ENCODE measurements at places on chromosomes 5 and 9.
A peak's percentile ranks its signal among the peaks of the same experiment; 100 is the strongest.

GRCh38 chr9:113600871-113601614 is 137.5 kb downstream of the RGS3 start:
- H3K27me3 ChIP-seq, result no peaks in the 10 kb centered on the region
- peaks cover 11% of the 10 kb centered on the region for H3K4me1 ChIP-seq
- peaks cover 17% of the 10 kb centered on the region for H3K36me3 ChIP-seq

DNA sequence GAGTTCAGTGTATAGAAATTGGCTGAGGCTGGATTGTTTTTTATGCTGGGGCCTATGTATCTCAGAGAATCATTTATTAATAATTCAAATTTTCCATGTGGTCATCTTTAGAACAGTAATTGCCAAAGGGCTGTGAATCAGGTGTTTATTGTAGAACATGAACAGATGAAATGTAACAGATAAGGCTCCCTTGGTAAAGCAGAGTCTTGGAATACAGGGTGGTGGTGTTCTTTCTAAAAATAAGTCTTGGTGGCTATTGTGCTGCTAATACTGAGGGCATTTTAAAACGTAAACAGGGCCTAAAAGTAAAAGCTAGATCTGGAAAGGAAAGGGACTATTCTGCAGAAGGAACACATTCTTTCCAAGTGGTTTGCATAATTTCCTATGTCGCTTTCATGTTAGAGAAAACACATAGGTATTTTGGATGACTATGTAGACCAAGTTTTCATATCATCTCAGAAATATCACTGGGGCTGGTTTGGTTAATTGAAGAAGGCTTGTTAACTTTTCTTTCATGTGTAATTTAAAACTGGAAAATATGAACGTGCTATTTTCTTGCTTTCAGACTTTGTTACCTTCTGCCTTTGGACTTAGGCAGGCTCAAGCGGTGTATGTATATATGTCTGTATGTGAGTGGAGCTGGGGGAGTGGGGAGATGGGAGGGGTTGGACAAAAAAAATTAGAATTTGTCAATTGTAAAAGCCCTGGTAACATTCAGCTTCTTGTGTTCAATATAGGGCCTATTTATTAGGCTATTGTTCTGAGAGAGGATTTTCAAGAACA is 119.9 kb upstream of the ANKRD55 start:
- peaks cover 16% of the 10 kb centered on the region for H3K4me1 ChIP-seq
- H3K36me3 ChIP-seq, result no peaks in the 10 kb centered on the region
- peak overlapping the region; percentile 82 for H3K27ac ChIP-seq
- peak overlapping the region; percentile 19 for H3K4me3 ChIP-seq
- no peaks in the 10 kb centered on the region for H3K27me3 ChIP-seq

DNA sequence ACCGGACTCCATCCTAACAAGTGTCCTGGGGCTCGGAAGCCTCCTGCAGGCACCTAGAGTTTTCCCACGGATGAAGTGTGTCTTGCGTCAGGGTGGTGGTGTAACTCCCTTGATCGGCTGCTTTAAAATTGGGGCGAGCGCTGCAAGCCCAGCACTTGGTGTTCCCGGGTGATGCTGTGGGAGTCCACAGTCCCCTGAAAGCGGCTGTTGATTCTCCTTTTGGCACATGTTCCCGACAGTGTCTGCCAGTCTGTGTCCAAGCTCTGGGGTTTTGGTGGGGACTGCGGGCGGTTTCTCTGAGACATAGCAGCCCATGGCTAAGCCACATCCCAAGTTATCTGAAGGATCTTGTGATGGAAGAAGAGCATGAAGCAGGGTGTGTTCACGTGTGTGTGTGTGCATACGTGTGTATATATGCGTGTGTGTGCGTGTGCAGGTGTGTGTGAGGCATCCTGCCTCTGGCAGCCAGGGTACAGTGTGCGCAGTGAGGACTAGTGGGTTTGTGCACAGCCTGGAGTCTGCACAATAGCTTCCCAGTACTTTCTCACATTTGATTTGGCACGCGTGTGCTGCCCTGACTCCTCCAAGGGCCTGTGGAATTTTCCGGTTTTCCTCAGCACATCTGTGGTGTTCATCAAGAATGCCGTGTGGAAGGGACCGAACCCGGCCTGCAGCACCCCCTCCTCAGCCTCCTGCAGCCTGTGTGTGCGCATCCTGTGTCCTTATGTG is 16.9 kb downstream of the SLC25A48 start:
- DNase-seq, result no peak
- H3K36me3 ChIP-seq, result no peaks in the 10 kb centered on the region
- no peak overlapping the region for H3K4me3 ChIP-seq
- H3K4me1 ChIP-seq, result no peaks in the 10 kb centered on the region
- H3K27ac ChIP-seq, result no peak overlapping the region
- H3K27me3 ChIP-seq, result no peaks in the 10 kb centered on the region

DNA sequence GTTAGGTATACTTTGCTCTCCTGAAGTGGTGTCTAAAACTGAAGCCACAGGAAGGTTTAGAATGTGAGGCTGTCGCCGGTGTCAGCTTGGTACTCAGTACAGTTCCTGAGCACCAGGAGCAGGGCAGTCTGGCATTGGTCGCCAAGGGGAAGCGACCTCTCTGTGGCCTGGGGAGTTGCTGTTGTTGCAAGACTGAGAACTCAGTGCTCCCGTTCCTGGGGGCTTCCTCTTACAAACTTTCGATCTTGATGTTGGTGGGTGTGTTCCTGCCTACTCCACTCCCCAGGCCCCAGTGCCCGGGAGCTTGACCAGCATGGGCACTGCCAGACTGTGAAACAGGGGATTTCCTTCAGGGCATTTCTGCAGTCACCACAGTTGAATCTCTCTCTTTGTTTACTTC is 52.4 kb upstream of the PPARGC1B start:
- peaks cover 10% of the 10 kb centered on the region for H3K27me3 ChIP-seq
- DNase-seq, result no peak
- H3K36me3 ChIP-seq, result no peaks in the 10 kb centered on the region
- H3K4me3 ChIP-seq, result no peak overlapping the region
- no peak overlapping the region for H3K27ac ChIP-seq

DNA sequence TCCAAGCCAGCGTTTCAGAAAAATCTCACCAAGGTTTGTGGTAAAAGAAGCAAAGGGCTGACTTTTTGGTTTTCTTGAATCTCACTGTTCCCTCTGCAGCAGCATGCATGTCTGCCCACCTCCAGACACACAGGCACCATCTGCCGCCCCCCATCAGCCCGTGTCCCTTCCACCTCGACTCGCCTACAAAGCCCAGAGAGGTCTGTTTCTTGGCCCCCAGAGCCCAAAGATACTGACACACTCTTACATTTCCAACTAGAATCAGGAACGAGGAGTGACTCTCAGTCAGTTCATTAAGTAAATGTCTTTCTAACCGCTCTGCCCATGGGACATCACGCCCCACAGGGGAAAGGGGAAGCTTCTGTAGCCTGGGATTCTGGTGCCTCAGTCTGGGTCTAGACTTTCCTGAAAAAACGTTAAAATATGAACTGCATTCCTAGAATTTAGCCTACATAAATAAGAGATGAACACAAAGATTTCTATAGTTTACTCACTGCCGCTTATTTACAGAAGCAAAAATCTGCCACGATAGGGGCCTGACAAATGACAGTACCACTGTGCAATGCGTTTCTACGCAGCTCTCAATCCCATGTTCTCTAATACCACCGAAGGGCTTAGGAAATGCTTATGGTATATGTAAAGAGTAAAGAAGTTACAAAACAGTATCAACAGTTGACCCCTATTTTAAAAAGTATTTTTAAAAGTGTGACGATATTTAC is 4.1 kb downstream of the IL4 start:
- H3K4me1 ChIP-seq, result peaks cover 33% of the 10 kb centered on the region
- no peak overlapping the region for H3K4me3 ChIP-seq
- H3K27ac ChIP-seq, result no peak overlapping the region
- DNase-seq, result no peak
- H3K27me3 ChIP-seq, result no peaks in the 10 kb centered on the region

DNA sequence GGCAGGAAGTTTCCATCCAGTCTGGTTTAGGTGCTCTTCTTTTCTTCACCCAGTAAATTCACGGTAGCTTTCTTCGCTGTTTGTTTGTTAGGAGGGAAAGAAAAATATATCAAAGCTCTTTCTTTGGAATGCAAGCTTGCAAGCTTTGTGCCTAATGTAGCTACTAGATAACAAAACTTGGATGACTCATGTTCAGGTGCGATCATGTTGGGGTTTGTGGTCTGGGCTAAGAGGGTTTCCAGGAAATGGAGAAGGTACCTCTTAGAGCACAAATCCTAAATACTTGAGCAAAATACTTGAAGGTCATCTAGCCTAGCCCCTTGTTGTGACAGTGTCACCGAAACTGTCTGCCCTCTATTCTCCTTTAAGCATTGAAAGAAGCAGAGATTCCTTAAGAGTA is 17.7 kb downstream of the SRP19 start:
- H3K27ac ChIP-seq, result peak overlapping the region; percentile 68
- peaks cover 41% of the 10 kb centered on the region for H3K36me3 ChIP-seq
- peak overlapping the region; percentile 57 for H3K4me3 ChIP-seq
- no peaks in the 10 kb centered on the region for H3K27me3 ChIP-seq

GRCh38 chr5:146818822-146819221 is 59.7 kb downstream of the PPP2R2B start:
- H3K36me3 ChIP-seq, result no peaks in the 10 kb centered on the region
- H3K27ac ChIP-seq, result no peak overlapping the region
- H3K27me3 ChIP-seq, result no peaks in the 10 kb centered on the region
- peaks cover under 1% of the 10 kb centered on the region for H3K4me1 ChIP-seq
- H3K4me3 ChIP-seq, result no peak overlapping the region
- DNase-seq, result no peak

GRCh38 chr5:1380011-1380817 is 35.3 kb upstream of the CLPTM1L start:
- peaks cover 4% of the 10 kb centered on the region for H3K4me1 ChIP-seq
- H3K27ac ChIP-seq, result no peak overlapping the region
- DNase-seq, result peak; percentile 89
- H3K36me3 ChIP-seq, result no peaks in the 10 kb centered on the region
- peak overlapping the region; percentile 75 for H3K4me3 ChIP-seq

DNA sequence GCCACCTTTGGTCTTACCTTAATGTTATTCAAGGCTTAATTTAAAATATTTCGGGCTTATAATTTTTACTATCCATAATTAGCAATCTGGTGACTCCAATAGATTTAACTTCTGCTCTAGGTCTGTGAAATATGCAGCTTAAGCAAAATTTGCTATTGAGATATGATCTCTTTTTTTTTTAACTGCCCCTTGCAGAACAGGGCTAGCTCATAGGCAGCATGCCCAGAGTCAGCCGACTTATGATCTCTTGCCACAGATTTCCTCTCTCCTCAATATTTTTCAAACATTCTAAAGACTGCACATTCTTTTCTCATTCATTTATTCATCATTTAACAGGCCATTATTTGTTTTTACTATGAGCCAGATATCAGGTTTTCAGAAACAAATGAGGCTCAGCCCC is 4.5 kb downstream of the TTC23L start:
- peaks cover 8% of the 10 kb centered on the region for H3K27me3 ChIP-seq
- H3K27ac ChIP-seq, result no peak overlapping the region
- DNase-seq, result no peak
- H3K4me1 ChIP-seq, result peaks cover 7% of the 10 kb centered on the region

DNA sequence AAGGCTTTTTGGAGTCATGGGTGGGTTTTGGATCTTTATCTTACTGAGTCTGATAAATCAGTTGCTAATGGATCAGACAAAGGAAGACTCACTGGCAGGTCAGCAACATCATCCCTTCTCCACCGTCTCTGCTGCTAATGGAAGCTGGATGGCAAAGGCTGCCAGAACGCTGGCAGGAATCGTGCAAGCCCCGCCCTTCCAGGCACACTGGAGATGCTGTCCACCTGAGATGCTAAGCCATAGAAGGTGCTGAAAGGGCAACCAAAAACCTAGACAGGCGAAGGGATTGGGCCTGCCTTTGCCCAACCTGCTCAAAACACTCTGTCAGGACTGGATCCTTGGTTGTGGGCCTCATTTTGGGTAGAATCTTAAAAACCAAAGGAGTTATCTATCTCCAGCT is 139.5 kb upstream of the FSTL4 start:
- no peak overlapping the region for H3K27ac ChIP-seq
- H3K4me3 ChIP-seq, result no peak overlapping the region
- H3K36me3 ChIP-seq, result no peaks in the 10 kb centered on the region
- H3K27me3 ChIP-seq, result peaks cover 13% of the 10 kb centered on the region
- no peak for DNase-seq

GRCh38 chr5:33049298-33049697 is 338.2 kb downstream of the NPR3 start:
- no peak for DNase-seq
- no peaks in the 10 kb centered on the region for H3K27me3 ChIP-seq
- no peak overlapping the region for H3K27ac ChIP-seq
- H3K4me3 ChIP-seq, result no peak overlapping the region

- H3K27me3 ChIP-seq, result no peaks in the 10 kb centered on the region
- DNase-seq, result no peak
- H3K27ac ChIP-seq, result no peak overlapping the region
- no peak overlapping the region for H3K4me3 ChIP-seq
- no peaks in the 10 kb centered on the region for H3K4me1 ChIP-seq
These were observed 265.7 kb downstream of the MTRR start for GRCh38 chr5:8134609-8135008.

DNA sequence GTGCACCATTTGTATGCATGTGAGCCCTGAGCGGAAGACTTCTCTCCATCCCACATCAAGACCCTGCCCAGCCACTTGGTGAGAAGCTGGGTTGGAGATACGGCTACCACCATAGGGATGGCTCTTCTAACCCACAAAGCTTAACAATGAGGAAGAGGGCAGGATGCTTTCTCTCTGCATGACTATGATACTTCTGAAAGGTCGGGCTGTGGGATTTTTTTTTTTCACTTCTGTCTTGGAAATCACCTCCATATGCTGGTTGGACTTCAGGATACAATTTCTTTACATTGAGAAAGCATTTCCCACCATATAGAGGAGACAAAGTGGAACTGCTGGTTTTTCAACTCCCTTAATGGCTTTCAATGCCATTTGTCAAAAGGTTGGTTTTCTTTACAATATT is 30.5 kb downstream of the ZNF366 start:
- no peak for DNase-seq
- H3K36me3 ChIP-seq, result no peaks in the 10 kb centered on the region
- H3K27ac ChIP-seq, result no peak overlapping the region
- H3K4me3 ChIP-seq, result no peak overlapping the region
- H3K27me3 ChIP-seq, result peaks cover 19% of the 10 kb centered on the region

GRCh38 chr5:75756981-75757380 is 39.7 kb upstream of the POC5 start:
- no peak overlapping the region for H3K27ac ChIP-seq
- H3K4me1 ChIP-seq, result no peaks in the 10 kb centered on the region
- H3K27me3 ChIP-seq, result peaks cover 19% of the 10 kb centered on the region
- H3K36me3 ChIP-seq, result no peaks in the 10 kb centered on the region

DNA sequence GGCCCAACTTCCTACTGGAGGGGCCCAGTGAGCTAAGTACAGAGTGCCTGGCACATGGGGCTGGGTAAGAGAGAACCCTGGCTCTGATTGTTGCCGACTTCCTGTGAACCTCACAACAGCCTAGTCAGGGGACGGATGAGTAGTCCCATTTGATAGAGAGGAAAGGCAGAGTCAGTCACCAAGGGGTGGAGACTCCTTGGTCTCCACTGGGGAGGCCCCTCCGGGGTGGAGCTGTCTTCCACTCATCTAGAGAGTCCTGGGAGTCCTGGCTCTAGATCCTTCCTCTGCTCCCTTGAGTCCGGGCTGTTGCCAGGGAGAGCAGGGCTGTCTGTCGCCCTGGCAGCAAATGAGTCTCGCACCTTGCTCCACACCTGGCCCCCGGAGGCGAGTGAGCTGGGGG is 8.0 kb downstream of the GRK6 start:
- peak overlapping the region; percentile 81 for H3K27ac ChIP-seq
- peak; percentile 77 for DNase-seq
- H3K4me3 ChIP-seq, result peak overlapping the region; percentile 59

- no peaks in the 10 kb centered on the region for H3K27me3 ChIP-seq
- no peak for DNase-seq
- H3K27ac ChIP-seq, result no peak overlapping the region
- H3K36me3 ChIP-seq, result no peaks in the 10 kb centered on the region
- no peak overlapping the region for H3K4me3 ChIP-seq
These were observed 202.9 kb downstream of the MPDZ start for GRCh38 chr9:13076616-13077015.

- H3K36me3 ChIP-seq, result no peaks in the 10 kb centered on the region
- no peaks in the 10 kb centered on the region for H3K4me1 ChIP-seq
- H3K27me3 ChIP-seq, result no peaks in the 10 kb centered on the region
- H3K27ac ChIP-seq, result no peak overlapping the region
- no peak for DNase-seq
These were observed 826 bp upstream of the PRDM9 start for GRCh38 chr5:23506329-23507236.

Data from activated CD4-positive, alpha-beta T cell treated with anti-CD3 and anti-CD28 coated beads, Interleukin-2, amount 10 ng/mL, durations not matched to agents 24 days and 14 days (primary cell).